ENCODE measurements at places on chromosomes 1 and 21.

DNA sequence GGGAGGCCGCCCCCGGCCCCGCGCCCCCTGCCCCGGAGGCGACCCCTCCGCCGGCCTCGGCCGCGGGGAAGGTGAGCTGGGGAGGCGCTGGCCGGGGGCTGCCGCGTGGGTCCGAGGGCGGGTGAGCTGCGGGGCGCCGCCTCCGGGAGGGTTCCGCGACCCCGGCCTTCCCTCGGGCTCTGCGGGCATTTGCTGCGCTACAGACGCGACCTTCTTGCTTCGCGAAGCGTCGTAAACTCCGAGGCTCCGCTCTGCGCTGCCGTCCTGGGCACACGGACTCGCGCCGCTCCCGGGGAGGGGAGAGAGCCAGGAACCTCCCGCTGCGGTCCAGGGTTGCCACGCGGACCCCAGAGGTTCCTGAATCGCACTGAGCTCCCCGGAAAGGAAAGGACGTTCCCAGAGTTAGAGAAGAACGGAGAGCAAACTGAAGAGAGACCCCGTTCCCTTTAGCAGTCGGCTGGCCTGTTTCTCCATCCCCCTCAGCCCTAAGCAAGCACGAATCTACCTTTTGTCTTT, 345 bp downstream of the SLX9 start:
- DNase-seq = no peak

DNA sequence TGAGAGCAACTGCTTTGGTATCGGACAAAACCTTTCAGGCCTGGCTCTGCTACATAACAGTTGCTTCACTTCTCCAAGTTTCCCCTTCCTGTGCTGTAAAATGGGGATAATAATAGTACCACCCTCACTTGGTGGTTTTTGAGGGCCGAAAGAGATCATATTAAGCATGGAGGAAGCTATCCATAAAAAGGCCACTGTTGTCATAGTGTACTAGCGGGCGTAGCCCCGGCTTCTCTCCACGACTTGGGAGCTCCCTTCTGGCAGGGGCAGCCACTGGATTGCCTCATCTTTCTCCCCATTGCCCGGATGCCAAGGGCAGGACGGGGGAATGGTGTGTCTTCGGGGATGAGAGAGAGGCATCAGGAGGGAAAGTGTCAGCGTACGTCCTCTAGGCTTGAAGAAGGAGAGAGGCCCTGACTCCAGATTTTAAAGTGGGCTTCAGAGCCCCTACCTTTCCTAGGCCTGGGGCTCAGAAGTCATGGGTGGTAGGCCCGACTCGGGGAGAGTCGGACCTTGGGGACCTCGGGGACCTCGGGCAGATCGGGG, 548 bp upstream of the MFSD2A start:
- peak; percentile 28 for DNase-seq

DNA sequence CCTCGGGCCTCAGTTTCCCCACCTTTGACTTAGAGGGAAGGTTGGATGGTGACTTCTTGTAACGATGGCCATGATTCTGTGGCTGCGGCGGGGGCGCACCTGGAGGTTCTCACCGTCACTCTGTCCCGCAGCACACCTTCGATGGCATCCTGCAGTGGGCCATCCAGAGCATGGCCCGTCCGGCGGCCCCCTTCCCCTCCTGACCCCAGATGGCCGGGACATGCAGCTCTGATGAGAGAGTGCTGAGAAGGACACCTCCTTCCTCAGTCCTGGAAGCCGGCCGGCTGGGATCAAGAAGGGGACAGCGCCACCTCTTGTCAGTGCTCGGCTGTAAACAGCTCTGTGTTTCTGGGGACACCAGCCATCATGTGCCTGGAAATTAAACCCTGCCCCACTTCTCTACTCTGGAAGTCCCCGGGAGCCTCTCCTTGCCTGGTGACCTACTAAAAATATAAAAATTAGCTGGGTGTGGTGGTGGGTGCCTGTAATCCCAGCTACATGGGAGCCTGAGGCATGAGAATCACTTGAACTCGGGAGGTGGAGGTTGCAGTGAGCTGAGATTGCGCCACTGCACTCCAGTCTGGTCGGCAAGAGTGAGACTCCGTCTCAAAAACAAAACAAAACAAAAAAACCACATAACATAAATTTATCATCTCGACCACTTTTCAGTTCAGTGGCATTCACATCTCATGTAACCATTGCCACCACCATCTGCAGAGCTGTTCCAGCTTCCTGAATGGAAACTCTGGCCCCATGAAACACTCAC, 2.1 kb upstream of the PFKL start:
- DNase-seq = peak; percentile 90

GRCh38 chr1:38138498-38139233, 92.1 kb upstream of the POU3F1 start:
- peak; percentile 28 for DNase-seq

GRCh38 chr1:31413405-31414001, 490 bp downstream of the SERINC2 start:
- peak; percentile 93 for DNase-seq

GRCh38 chr1:151352021-151352718, 5.1 kb upstream of the RFX5 start:
- no peak for DNase-seq

Data from colonic mucosa (tissue), 4 donors.